Activated CD8-positive, alpha-beta T cell treated with anti-CD3 and anti-CD28 coated beads, Interleukin-2, amount 10 ng/mL, durations not matched to agents 7 days and 5 days (primary cell): ENCODE measurements at places on chromosomes 5 and 9.

DNA sequence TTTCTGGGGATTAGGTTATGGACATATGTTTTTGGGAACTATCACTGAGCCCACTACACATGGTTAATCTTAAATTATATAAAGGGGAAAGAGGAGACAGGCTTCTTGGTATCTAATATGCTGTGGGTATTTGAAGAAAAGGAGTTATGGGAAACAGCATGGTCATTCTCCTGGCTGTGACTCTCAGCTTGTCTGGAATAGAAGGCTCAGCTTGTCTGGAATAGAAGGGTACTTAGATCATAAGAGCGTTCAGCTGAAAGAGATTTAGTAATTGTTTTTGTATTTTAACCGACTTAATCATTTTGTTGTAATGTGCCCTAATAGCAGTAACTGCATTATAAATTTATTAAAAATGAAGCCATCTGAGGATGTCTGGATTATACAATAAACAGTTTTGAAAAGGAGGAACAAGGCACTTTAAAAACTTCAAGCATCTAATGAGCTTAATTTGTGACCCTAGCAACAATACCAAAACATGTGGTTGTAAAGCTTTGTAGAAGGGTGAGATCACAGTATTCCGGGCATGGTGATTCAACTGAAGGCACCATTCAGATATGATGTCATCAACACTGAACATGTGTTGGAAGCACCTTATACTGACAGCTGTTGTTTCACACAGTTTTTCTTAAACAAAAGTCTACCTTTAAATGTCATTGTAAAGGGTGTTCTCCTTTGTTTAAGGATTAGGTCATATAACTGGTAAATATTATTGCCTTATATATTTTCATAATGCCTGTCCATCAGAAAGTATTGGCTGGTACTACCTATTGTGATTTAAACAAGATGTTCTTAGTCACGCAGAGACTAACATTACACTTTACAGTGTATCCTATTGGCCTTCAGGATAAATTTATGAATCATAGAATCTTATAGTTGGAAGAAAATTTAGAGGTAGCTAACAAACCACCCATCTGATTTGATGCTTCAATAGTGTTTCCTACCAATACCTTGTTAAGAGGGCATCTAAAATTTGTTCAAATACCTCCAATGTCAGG lies 2174.1 kb upstream of the WWC1 start:
- H3K4me1 ChIP-seq: no peaks in the 10 kb centered on the region
- H3K27me3 ChIP-seq: no peaks in the 10 kb centered on the region

DNA sequence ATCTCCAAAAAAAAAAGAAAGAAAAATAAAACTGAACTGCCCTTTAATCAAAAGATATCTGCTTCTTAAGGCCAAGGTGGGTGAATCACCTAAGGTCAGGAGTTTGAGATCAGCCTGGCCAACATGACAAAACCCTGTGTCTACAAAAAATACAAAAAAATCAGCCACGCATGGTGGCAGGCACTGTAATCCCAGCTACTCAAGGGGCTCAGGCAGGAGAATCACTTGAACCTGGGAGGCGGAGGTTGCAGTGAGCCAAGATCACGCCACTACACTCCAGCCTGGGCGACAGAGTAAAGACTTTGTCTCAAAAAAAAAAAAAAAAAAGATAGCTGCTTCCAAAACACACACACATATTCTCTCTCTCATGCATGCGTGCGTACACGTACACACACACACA lies 17.8 kb downstream of the SCAI start:
- H3K4me3 ChIP-seq: peak overlapping the region; percentile 63
- peaks cover 18% of the 10 kb centered on the region for H3K36me3 ChIP-seq
- DNase-seq: no peak
- H3K27ac ChIP-seq: peak overlapping the region; percentile 96
- peaks cover 41% of the 10 kb centered on the region for H3K4me1 ChIP-seq

- no peaks in the 10 kb centered on the region for H3K36me3 ChIP-seq
- no peak for DNase-seq
- peaks cover 3% of the 10 kb centered on the region for H3K4me1 ChIP-seq
- H3K27ac ChIP-seq: no peak overlapping the region
Measured at GRCh38 chr5:139137697-139138096, 60.5 kb downstream of the SIL1 start.

- no peaks in the 10 kb centered on the region for H3K27me3 ChIP-seq
- H3K27ac ChIP-seq: no peak overlapping the region
- H3K36me3 ChIP-seq: no peaks in the 10 kb centered on the region
- H3K4me1 ChIP-seq: no peaks in the 10 kb centered on the region
- no peak overlapping the region for H3K4me3 ChIP-seq
Measured at GRCh38 chr5:152247850-152248385, 157.2 kb downstream of the NMUR2 start.

- no peak for DNase-seq
- H3K27me3 ChIP-seq: peaks cover 12% of the 10 kb centered on the region
- H3K4me3 ChIP-seq: no peak overlapping the region
- no peak overlapping the region for H3K27ac ChIP-seq
- no peaks in the 10 kb centered on the region for H3K4me1 ChIP-seq
Measured at GRCh38 chr5:39541920-39542319, 117.1 kb upstream of the DAB2 start.

DNA sequence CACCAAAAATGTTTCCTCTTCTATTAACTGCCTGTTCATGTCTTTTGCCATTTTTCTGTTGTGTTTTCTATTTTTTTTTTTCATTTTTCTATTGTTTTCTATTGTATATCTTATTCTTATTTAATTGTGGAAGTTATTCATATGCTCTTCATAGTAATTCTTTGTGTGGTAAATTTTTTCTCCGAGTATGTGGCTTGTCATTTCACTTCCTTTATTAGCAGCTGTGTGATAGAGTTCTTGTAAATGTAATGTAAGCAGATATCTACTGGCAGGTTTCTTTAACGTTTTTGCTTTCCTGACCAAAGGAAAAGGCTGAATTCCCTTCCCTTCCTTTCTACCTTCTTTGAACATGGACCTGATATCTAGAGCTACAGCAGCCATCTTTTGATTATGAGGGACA lies 5.8 kb upstream of the PLPP1 start:
- no peaks in the 10 kb centered on the region for H3K36me3 ChIP-seq
- H3K4me3 ChIP-seq: peak overlapping the region; percentile 61
- peaks cover 54% of the 10 kb centered on the region for H3K4me1 ChIP-seq
- no peaks in the 10 kb centered on the region for H3K27me3 ChIP-seq
- no peak for DNase-seq

DNA sequence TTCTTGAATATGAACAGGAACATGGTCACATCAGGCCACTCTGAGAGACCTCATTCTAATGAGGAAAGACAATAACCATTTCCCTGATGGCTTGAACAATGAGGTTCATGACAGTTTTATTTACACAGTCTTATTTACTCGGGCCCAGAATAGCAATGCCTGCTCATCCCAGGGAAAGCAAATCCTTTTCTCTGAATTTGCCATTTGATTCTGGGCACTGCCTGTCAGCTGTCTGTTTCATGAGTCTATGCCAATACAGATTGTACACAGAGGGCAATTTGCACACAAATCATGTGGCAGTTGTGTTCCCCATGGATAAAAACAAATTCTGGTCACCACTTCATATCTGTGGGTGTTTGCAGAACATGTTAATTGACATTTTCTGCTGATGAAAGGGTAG lies 492.5 kb downstream of the ACTL7B start:
- DNase-seq: no peak
- no peak overlapping the region for H3K4me3 ChIP-seq
- no peaks in the 10 kb centered on the region for H3K36me3 ChIP-seq
- H3K4me1 ChIP-seq: no peaks in the 10 kb centered on the region
- no peak overlapping the region for H3K27ac ChIP-seq

GRCh38 chr5:8019719-8020218 lies 150.8 kb downstream of the MTRR start:
- no peak overlapping the region for H3K4me3 ChIP-seq
- no peak overlapping the region for H3K27ac ChIP-seq
- H3K4me1 ChIP-seq: no peaks in the 10 kb centered on the region
- H3K27me3 ChIP-seq: no peaks in the 10 kb centered on the region

DNA sequence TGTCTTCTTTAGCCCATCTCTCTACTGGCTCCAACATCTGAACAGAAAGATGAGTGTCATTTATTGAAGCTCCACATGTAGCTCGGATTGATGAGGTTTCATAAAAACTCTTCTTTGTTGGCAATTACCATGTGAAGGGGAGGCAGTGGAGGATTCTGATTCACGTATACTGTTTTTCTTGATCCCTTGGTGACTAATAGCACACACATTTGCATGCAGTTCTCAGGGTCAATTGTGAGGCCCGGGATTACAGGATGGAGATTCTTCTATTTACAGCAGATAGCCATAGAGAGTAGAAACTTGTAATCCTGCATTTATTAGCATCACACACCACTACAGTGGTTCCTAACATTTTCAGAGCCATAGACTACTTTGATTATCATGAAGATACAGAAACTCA lies 133.2 kb upstream of the MARCHF11 start:
- no peak overlapping the region for H3K27ac ChIP-seq
- no peak overlapping the region for H3K4me3 ChIP-seq
- no peak for DNase-seq
- H3K27me3 ChIP-seq: no peaks in the 10 kb centered on the region

GRCh38 chr5:87399720-87400119 lies 13.0 kb downstream of the CCNH start:
- DNase-seq: no peak
- no peaks in the 10 kb centered on the region for H3K27me3 ChIP-seq
- H3K36me3 ChIP-seq: peaks cover 60% of the 10 kb centered on the region
- H3K27ac ChIP-seq: no peak overlapping the region
- H3K4me1 ChIP-seq: peaks cover 22% of the 10 kb centered on the region

GRCh38 chr5:31192442-31192841 lies 1.0 kb upstream of the CDH6 start:
- H3K27ac ChIP-seq: no peak overlapping the region
- H3K27me3 ChIP-seq: peaks cover 21% of the 10 kb centered on the region
- DNase-seq: no peak
- H3K4me3 ChIP-seq: no peak overlapping the region
- H3K36me3 ChIP-seq: peaks cover 2% of the 10 kb centered on the region
- peaks cover 4% of the 10 kb centered on the region for H3K4me1 ChIP-seq

DNA sequence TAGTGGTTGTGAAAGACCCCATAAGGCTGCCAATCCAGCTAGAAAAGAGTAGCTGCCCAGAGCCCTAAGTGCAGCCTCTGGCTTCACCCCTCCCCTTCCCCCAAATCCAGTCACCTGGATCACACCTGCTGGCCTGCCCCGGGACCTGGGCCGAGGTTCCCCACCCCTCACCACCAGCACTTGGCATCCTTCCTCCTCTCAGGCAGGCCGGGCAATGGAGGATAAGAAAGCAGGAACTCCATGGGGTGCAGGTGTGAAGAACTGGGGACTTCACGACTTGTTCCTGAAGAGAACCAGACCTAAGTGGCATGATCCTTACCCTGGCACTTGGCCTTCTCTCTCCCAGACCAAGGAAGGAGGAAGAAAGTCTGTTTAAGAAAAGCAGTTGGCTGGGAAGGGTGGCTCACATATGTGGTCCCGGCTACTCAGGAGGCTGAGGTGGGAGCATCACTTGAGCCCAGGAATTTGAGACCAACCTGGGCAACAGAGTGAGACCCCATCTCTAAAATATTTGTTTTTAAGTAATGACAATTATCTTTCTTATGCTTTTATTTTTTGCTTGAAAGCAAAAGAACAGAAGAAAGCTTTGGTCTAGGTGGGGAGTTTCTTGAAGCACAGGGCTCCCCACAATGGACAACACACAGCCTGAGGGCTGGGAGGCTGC lies 131.1 kb downstream of the PAX5 start:
- peaks cover 30% of the 10 kb centered on the region for H3K27me3 ChIP-seq
- no peaks in the 10 kb centered on the region for H3K36me3 ChIP-seq
- H3K4me3 ChIP-seq: no peak overlapping the region
- no peak for DNase-seq

- no peak overlapping the region for H3K27ac ChIP-seq
- no peaks in the 10 kb centered on the region for H3K4me1 ChIP-seq
- no peak overlapping the region for H3K4me3 ChIP-seq
- no peaks in the 10 kb centered on the region for H3K27me3 ChIP-seq
- DNase-seq: no peak
- H3K36me3 ChIP-seq: no peaks in the 10 kb centered on the region
Measured at GRCh38 chr5:124203303-124203702, 543.1 kb downstream of the ZNF608 start.

DNA sequence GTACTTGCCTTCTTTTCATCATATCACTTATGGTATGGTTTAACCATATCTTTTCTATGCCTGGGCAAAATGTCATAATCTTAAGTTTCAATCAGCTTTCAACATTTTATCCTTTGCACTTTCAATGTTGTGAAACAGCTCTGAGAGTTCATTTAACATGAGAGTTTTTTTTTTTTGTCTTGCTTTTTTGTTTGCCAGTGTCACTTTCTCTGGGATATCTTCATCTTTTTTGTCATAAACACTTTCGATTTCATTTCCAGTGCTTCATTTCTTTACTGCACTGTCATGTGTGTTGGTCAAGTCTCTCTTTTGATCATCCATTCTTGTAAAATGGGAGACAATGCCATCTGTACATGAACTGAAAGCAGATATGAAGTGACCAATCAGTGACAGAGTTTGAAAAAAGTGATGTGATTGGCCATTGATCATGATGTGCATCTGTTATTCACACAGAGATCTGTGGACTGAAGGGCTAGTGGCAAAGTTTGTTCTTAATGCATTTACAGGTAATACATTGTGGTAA lies 7.5 kb upstream of the POU5F2 start:
- H3K27ac ChIP-seq: no peak overlapping the region
- H3K4me1 ChIP-seq: peaks cover 4% of the 10 kb centered on the region
- no peaks in the 10 kb centered on the region for H3K36me3 ChIP-seq
- no peak for DNase-seq
- H3K27me3 ChIP-seq: no peaks in the 10 kb centered on the region

DNA sequence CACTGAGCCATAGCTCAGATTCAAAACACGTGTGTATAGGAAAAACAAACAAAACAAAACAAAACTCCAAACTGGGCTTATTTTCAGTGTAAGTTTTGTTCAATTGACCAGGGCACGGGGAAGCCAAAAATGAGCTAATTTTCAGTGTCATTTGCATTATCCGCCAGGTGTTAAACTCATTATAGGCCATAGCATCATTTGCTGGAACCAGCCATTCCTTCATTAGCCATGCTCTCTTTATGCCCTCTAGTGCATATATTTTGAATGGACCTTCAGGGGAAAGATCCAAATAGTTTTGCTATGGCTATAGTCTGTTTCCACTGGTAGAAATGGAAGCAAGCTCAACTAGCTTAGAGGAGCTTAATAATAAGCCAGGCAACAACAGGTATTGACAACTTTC lies 1205.2 kb upstream of the DMAC1 start:
- no peaks in the 10 kb centered on the region for H3K27me3 ChIP-seq
- no peaks in the 10 kb centered on the region for H3K4me1 ChIP-seq
- H3K36me3 ChIP-seq: no peaks in the 10 kb centered on the region
- no peak overlapping the region for H3K4me3 ChIP-seq
- H3K27ac ChIP-seq: no peak overlapping the region
- no peak for DNase-seq
